Hair follicular keratinocyte (primary cell): ENCODE measurements at places on chromosomes 6 and 20. TPM values are rescaled to one million over a fixed set of nuclear protein-coding genes. Genes with fewer than 3 reads are reported as not detected.

Gene TGM2
- 6.0 and 31.0 TPM in 2 replicates for total RNA-seq

Gene SPATA25
- total RNA-seq: not detected in 2 replicates

Gene TMEM14B
- 76.3 and 78.1 TPM in 2 replicates for total RNA-seq

Gene SLC22A1
- 0.08 TPM in 1 of 2 replicates, not detected in the other for total RNA-seq

Gene ADTRP
- total RNA-seq: 27.0 and 75.8 TPM in 2 replicates

Gene BPIFB2
- not detected in 2 replicates for total RNA-seq

Gene LY6G6C
- 0.15 TPM in 1 of 2 replicates, not detected in the other for total RNA-seq

Gene VAPB
- 9.9 and 15.7 TPM in 2 replicates for total RNA-seq

Gene TSHZ2
- total RNA-seq: 0.84 and 4.2 TPM in 2 replicates

Gene CST9L
- total RNA-seq: not detected in 2 replicates

Gene SSTR4
- total RNA-seq: not detected in 2 replicates

Gene TMEM244
- total RNA-seq: not detected in 2 replicates

Gene WFDC10A
- not detected in 2 replicates for total RNA-seq

Gene VGLL2
- total RNA-seq: not detected in 2 replicates

Gene DEFB124
- total RNA-seq: not detected in 2 replicates

Gene PAK5
- total RNA-seq: not detected in 2 replicates

Gene STXBP5
- total RNA-seq: 14.0 and 22.7 TPM in 2 replicates

Gene NPBWR2
- not detected in 2 replicates for total RNA-seq

Gene PDE7B
- total RNA-seq: under 0.01 and 0.11 TPM in 2 replicates

Gene EEF1A2
- not detected in 2 replicates for total RNA-seq

Gene IL20RA
- 1.0 and 2.0 TPM in 2 replicates for total RNA-seq

Gene PHACTR3
- total RNA-seq: 0.38 and 0.70 TPM in 2 replicates

Gene WFDC12
- 0.70 TPM in 1 of 2 replicates, not detected in the other for total RNA-seq

Gene TCF21
- not detected in 2 replicates for total RNA-seq

Gene IRF4
- total RNA-seq: not detected in 2 replicates

Gene MRPS18A
- 55.4 and 62.5 TPM in 2 replicates for total RNA-seq

Gene WFDC5
- total RNA-seq: 0.23 and 1.6 TPM in 2 replicates

Gene RIMS4
- not detected in 2 replicates for total RNA-seq

Gene ZBP1
- not detected in 2 replicates for total RNA-seq

Gene SNPH
- total RNA-seq: 5.7 and 7.2 TPM in 2 replicates

Gene DNMT3B
- total RNA-seq: 4.7 and 5.0 TPM in 2 replicates

Gene PRR18
- not detected in 2 replicates for total RNA-seq

Gene MCM3
- 38.3 and 109 TPM in 2 replicates for total RNA-seq
